ENCODE measurements at places on chromosomes 6 and 20.

DNA sequence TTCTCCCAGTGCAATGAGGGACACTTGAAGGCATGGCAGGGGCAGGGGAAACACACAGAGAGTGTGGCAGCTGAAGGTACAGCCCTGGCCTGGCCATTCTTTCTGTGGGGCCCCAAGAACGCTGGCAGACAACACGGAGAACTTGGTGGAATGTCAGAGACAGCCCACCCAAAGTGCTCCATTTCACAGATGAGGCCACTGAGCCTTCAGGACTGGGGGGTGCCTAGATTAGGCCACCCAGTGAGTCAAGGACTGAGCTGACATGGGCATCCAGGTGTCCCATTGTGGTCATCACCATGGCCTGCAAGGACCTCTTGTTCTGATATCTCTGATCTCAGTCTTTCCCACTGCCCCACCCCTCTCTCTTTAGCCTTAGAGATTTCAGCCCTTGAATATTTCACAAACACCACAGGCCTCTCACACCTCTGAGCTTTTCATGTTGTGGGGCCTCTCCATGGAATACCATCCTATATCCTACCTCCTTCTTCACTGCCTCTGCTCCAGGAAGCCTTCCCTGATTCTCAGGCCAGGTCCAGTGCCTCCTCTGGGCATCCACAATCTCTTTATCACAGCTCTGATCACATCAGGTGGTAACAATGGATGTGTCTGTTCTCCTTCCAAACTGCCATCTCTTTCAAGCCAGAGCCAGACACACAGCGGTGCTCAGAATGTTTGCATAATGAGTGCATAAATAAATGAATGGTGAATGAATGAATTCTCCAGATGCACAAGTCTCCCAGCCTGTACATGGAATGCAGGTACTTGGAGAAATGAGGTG, 2.0 kb upstream of the RSPO4 start:
- DNase-seq = no peak

- no peak for DNase-seq
Measured at GRCh38 chr6:170137911-170138910, 152.7 kb downstream of the DLL1 start.

GRCh38 chr6:147040121-147040910, 163.9 kb upstream of the STXBP5 start:
- no peak for DNase-seq

- DNase-seq = no peak
Measured at GRCh38 chr6:136201732-136202131, 48.4 kb downstream of the MTFR2 start.

DNA sequence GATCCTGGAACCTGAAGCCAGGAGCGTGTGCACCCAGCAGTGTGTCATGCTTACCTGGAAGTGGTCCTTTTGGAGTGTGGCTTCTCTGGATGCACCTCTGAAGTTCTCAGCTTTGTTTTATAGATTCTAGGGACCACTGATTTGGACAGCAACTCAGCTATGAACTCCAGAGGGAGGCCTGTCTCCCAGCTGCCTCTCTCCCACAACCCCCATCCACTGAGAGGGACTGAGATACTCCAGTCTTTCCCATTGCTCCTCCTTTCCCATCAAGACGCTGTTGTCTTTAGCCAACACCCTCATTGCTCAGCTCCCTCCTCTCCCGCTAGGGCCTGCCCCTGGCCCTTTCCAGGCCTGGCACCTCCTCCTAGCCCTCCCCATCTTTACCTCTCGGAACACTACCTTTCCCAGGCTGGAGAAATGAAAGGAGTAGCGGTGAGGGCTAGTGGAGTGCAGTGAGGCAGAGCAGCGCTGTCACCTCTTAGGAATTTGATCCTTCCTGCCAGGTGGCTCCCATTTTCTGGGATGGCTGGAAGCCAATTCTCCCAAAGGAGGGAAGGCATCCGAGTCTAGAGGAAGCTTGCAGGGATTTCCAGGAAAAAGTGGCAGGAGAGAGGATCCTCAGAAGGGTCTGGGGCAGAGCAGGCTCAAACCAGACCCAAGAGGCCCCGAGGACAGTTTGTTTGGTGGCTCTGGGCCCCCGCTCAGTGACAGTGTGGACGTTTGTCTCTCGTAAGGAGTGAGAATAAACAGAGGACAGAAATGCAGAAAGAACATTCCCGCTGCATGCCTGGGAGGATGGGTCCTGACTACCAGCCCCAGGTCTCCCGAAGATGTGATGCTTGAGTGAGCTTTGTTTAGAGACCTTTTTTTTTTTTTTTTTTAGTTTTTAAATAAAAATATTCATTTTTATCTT, at the start of gene LRRN4:
TSS of gene LRRN4 (minus strand) at position 285 of the 913 bp plus-strand sequence. CDS start 1,261 bp downstream, outside the sequence.
- no peak for DNase-seq

GRCh38 chr6:64948261-64948660, 758.8 kb downstream of the EYS start:
- no peak for DNase-seq

- no peak for DNase-seq
Measured at GRCh38 chr20:24257171-24257570, 212.3 kb upstream of the SYNDIG1 start.

DNA sequence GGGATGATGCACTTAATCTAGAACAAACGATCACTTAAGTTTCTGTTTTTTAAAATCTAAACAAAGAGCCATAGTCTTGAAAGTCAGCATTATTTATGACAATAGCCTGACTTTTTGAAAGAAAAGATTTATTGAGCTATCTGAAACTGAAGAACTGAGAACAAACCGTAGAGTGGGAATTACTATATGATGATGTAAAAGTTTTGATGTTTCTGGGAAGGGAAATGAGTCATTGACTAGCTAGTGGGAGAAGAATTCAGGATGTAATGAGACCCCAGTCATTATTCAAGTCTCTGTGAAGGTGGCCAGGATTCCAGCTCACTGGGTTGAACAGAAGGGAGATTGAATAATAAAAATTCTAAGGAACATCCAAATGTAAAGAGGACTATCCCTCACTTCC, 83.4 kb upstream of the FABP7 start:
- DNase-seq = peak; percentile 62

GRCh38 chr6:18339599-18339998, 47.6 kb upstream of the RNF144B start:
- no peak for DNase-seq

DNA sequence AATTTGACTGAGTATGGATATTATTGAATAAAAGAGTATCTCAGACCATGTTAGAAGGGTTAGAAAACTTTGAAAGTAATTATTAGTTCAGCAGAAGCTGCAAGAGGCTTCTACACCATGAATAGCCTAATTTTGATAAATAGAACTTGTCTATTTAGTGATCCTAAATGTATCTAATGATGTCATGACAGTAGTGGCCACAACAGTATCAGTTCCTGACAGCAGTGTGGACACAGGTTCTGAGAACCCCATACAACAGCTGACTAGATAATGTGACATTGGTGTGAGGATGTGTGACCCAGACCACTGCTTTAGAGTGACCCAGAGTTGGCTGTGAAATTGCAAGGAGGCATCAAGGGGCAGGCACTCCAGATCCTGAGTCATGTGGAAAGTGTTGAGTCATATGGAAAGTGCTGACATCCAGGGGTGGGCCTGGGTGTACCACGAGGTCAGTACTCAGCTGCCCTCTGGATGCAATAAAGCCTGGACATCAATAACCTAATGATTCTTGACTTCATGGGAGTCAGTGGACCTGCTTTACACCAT, 754.7 kb downstream of the DHX35 start:
- no peak for DNase-seq

GRCh38 chr20:13017235-13017634, 8.5 kb downstream of the SPTLC3 start:
- DNase-seq = no peak

GRCh38 chr6:52786249-52786956, 17.2 kb downstream of the GSTA1 start:
- no peak for DNase-seq

DNA sequence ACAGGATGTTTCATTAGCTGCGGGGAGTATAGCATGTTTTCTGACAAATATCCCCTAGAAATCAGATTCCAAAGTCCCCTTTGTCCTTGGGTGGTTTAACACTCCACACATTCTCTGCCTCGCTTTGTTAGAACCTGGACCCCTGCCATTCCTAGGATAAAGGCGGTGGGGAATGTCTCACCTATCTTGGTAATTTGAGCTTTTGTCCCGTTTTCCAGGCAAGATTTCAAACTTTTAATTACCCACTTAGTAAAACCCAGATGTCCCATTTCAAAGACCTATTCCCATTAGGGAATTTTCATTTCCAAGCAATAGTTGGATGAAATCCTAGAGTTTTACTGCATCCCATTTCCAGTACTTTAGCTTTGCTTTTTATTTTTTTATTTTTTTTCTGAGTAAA, 501.0 kb upstream of the MAP3K7 start:
- no peak for DNase-seq

GRCh38 chr6:113776998-113777397, 80.1 kb upstream of the MARCKS start:
- no peak for DNase-seq

DNA sequence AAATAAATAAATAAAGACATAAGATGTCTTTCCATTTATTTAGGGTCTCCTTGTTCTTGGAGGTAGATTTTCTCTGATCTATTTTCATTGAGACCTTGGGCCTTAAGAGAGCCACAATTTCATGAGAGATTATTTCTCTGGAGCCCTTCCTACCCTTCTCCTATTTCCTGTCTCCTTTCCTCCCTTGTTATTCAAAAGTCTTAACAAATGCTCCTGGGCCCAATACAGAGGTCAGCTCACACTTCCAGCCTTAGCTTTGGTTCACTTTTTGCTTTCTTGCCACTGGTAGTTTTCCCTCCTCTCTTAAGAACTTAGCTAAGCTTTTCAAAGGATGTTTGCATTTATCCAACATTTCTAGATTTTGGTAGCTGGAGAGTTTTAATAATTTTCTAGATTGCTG, 44.0 kb downstream of the PTPRA start:
- DNase-seq = no peak

GRCh38 chr6:92682516-92683398, 736.6 kb downstream of the EPHA7 start:
- no peak for DNase-seq

- no peak for DNase-seq
Measured at GRCh38 chr6:73548458-73549446, 27.9 kb upstream of the EEF1A1 start.

GRCh38 chr6:151321438-151321837, 69.9 kb downstream of the ZBTB2 start:
- DNase-seq = no peak

- DNase-seq = no peak
Measured at GRCh38 chr6:120826253-120826652, 508.0 kb downstream of the TBC1D32 start.

GRCh38 chr6:150027806-150028565, 2.7 kb upstream of the RAET1L start:
- DNase-seq = no peak

DNA sequence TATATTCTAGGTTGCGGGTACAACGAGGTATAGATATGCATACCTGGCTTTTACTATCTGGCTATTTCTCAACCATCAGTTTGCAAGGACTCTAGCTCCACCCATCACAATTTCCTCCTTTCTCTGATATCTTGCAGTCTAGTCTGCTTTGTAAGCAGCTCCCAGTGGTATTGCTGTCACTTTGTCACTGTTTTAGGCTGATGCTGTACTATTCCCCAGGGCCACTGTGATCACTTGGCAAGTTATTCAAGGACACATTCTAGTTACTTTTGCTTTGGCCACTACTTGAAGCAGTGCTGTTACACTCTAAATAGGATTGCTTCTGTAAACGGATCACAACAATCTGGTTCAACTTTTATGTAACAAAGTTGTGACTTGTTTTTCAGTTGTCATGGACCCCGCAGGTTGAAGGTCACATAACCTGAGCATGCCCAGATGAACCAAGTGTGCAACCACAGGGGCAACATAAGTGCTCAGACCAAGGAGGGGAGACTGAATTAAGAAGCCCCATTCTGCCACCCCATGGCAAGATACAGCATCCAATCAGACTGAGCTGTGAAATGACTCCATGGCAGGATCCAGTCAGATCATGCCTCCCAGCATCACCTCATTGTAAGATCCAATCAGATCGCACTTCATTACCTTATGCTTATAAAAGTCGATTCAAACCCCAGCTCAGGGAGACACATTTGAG, 588.4 kb upstream of the CITED2 start:
- no peak for DNase-seq

GRCh38 chr6:34947561-34947960, 58.5 kb downstream of the ANKS1A start:
- no peak for DNase-seq

GRCh38 chr20:61284752-61285151, 32.7 kb downstream of the CDH4 start:
- DNase-seq = no peak

DNA sequence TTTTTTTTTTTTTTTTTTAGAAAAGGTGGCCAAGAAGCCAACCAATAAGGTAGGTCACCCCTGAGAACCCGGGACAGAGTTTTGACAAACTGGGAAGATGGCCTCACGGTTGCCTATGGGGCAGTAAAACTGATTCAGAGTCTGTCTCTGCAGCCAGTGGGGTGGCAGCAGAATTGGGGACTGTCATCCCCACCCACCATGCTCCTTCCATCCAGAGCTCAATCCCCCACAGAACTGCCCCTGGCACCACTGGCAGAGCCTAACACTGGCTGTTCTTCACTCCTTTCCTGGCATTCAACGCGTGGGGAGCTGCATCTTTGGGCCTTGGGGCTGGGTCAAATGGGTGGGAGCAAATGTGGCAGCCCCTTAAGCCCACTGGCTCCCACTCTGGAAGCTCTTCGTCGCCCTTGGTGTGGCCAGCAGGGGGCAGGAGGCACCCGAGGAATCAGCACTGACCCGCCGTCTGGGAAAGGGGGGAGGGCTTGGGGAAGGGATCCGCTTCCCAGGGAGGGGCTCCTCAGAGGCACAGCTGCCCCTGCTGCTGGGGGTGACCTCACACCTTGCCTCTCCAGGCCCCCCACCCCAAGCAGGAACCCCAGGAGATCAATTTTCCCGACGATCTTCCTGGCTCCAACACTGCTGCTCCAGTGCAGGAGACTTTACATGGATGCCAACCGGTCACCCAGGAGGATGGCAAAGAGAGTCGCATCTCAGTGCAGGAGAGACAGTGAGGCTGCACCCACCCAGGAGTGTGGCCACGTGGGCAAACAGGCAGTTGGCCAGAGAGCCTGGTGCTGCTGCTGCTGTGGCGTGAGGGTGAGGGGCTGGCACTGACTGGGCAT, 10.4 kb downstream of the CD40 start:
- DNase-seq = no peak

GRCh38 chr6:27863962-27864905, 48.0 kb downstream of the OR2B2 start:
- DNase-seq = no peak

- DNase-seq = no peak
Measured at GRCh38 chr20:24745617-24746350, 203.3 kb upstream of the CST7 start.

GRCh38 chr20:48897305-48898010, 24.1 kb upstream of the ARFGEF2 start:
- no peak for DNase-seq

- no peak for DNase-seq
Measured at GRCh38 chr6:65776332-65776731, 69.3 kb upstream of the EYS start.

- no peak for DNase-seq
Measured at GRCh38 chr20:12270863-12271262, 353.2 kb downstream of the BTBD3 start.

DNA sequence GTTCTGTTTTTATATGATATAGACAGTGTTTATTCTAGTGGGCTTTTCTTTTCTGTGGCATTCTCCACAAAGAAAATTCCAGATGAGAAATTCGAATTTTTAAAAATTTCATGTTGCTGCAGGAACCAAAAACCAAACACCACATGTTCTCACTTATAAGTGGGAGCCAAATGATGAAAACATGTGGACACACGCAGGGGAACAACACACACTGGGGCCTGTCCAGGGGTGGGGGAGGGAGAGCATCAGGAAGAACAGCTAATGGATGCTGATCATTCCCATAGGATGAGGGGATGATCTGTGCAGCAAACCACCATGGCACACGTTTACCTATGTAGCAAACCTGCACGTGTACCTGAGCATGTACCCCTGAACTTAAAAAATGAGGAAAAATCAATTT, 499.0 kb upstream of the SLC35B3 start:
- no peak for DNase-seq
